ENCODE measurements at places on chromosomes 5 and 9.

GRCh38 chr9:113482341-113482740 is 18.8 kb downstream of the RGS3 start:
- H3K4me3 ChIP-seq, result no peak overlapping the region
- peaks cover 24% of the 10 kb centered on the region for H3K4me1 ChIP-seq
- no peak overlapping the region for H3K27ac ChIP-seq
- DNase-seq, result no peak
- no peaks in the 10 kb centered on the region for H3K36me3 ChIP-seq

DNA sequence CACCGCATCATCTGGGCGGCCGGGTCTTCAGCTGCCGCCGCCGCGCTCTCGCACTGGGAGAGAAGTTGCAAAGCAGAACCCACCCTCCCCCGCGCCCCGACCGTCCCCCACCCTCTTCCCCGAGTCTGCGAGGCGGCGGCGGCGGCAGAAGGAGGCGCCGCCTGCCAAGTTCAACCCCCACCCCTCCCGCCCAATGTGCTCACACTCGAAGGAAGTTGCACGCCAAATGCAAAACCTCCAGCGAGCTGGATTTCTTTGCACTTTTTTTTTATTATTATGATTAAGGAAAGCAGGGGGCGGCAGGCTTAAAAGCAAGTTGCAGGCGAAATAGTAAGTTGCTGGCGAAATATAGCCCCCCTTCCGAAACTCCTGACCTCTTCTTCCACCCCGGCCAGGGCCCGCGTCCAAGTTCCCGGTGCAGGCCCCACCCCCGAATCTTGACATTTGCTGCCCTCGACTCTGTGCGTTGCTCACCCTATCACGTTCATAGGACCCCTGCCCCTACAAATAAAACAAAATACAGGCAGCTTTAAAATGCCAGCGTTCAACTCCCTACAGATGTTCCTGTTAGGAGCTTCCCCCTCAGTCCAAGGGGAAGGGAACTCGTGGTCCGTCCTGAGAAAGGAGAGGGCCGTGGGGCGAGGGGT is 1.1 kb upstream of the NR3C1 start:
- peak; percentile 51 for DNase-seq
- peaks cover 30% of the 10 kb centered on the region for H3K36me3 ChIP-seq
- no peaks in the 10 kb centered on the region for H3K27me3 ChIP-seq
- peak overlapping the region; percentile 97 for H3K27ac ChIP-seq

DNA sequence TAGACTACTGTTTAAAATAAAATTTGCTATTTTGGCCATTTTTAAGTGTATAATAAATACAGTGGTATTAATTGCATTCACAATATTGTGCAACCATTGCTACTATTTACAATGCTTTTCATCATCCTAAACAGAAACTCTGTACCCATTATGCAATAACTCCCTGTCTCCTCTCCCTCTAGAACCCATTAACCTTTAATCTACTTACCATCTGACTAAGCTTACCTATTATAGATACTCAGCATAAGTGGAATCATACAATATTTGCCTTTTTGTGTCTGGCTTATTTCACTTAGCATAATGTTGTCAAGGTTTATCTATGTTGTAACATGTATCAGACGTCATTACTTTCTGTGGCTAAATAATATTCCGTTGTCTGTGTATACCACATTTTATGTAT is 25.9 kb downstream of the CD14 start:
- no peak for DNase-seq
- H3K27me3 ChIP-seq, result peaks cover 14% of the 10 kb centered on the region
- H3K27ac ChIP-seq, result no peak overlapping the region
- no peaks in the 10 kb centered on the region for H3K4me1 ChIP-seq
- no peaks in the 10 kb centered on the region for H3K36me3 ChIP-seq

DNA sequence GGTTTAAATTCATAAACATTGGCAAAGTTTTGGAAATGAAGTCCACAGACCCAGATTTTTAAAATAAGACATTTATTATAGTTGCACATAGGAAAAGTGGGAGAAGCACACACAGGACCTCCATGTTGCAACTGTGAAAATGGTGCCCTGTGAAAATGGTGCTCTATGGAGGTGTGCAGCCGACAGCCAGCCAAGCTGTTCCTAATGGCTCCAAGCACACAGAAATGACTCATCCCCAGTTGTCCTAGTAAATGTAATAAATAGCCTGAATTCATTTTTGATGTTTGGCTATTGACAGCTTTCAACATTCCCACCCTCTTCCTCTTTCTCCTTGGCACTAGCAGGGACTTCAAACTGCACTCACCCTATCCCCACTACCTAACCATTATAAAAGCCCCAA is 590.9 kb downstream of the CAAP1 start:
- no peaks in the 10 kb centered on the region for H3K36me3 ChIP-seq
- H3K27me3 ChIP-seq, result no peaks in the 10 kb centered on the region
- H3K27ac ChIP-seq, result no peak overlapping the region
- H3K4me1 ChIP-seq, result no peaks in the 10 kb centered on the region
- no peak overlapping the region for H3K4me3 ChIP-seq

GRCh38 chr9:124813041-124813440 is 36.1 kb downstream of the OLFML2A start:
- no peaks in the 10 kb centered on the region for H3K4me1 ChIP-seq
- no peak overlapping the region for H3K4me3 ChIP-seq
- peaks cover 21% of the 10 kb centered on the region for H3K27me3 ChIP-seq
- no peak overlapping the region for H3K27ac ChIP-seq
- no peak for DNase-seq
